ENCODE measurements at places on chromosomes 4 and X. TPM values are rescaled to one million over a fixed set of nuclear protein-coding genes. Genes with fewer than 3 reads are reported as not detected.

The TMPRSS11E gene
- polyA plus RNA-seq: 0.44 TPM

The AMOT gene
- 2.1 TPM for polyA plus RNA-seq

GRCh38 chr4:133157460-133158160 lies 8.5 kb downstream of the PCDH10 start:
- H3K4me3 ChIP-seq: no peak overlapping the region
- H3K36me3 ChIP-seq: no peaks in the 10 kb centered on the region
- H3K27me3 ChIP-seq: peaks cover 19% of the 10 kb centered on the region
- no peak overlapping the region for H3K27ac ChIP-seq
- peaks cover 20% of the 10 kb centered on the region for H3K4me1 ChIP-seq

The MAGEA9B gene
- polyA plus RNA-seq: not detected

The SSX3 gene
- 0.28 TPM for polyA plus RNA-seq

- H3K27me3 ChIP-seq: no peaks in the 10 kb centered on the region
- H3K36me3 ChIP-seq: no peaks in the 10 kb centered on the region
- H3K4me1 ChIP-seq: peaks cover 8% of the 10 kb centered on the region
- no peak overlapping the region for H3K4me3 ChIP-seq
- DNase-seq: no peak
- H3K27ac ChIP-seq: no peak overlapping the region
Measured at GRCh38 chr4:128527351-128527750, 239.7 kb upstream of the PGRMC2 start.

DNA sequence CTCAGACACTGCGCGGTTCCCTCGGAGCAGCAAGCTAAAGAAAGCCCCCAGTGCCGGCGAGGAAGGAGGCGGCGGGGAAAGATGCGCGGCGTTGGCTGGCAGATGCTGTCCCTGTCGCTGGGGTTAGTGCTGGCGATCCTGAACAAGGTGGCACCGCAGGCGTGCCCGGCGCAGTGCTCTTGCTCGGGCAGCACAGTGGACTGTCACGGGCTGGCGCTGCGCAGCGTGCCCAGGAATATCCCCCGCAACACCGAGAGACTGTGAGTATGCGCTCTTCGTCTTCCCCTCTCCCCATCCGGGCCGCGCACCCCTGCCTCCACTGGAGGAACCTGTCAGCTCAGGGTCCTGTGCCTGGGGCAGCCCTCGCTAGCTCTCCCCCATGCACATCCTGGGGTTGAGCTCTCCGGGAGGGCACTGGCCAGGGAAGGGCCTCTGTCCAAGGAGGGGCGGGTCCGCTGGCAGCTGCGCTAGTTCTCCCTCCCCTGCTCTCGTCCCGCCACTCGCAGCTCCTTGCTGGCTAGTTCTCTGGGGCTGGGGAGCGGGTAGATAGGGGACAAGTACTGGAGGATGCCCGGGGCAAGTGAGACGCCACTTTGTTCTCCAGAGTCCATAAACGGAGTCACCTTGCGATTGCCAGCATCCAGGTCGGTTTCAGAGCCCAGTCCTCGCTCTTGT lies 2.2 kb downstream of the SLIT2 start:
- H3K4me3 ChIP-seq: peak overlapping the region; percentile 66
- H3K4me1 ChIP-seq: peaks cover 40% of the 10 kb centered on the region
- peak; percentile 36 for DNase-seq

DNA sequence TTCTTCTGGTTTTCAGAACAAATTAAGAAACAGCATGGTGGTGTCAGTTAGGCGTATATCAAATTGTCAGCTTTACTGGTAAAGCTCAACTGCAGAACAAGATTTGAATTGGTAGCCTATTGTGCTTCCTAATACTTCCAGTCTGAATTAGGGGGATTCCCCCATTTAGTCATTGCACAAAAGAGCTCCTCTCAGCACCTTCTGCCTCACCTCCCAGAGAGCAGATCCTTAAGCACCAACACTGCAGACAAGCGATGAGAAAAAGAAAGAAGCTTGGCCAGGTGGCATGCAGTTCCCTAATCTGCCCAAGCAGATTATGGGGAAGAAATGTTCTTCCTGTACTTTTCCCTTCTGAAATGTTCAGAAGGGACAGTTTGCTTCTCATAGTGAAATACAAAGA lies 9.2 kb downstream of the MAP9 start:
- H3K36me3 ChIP-seq: no peaks in the 10 kb centered on the region
- H3K4me3 ChIP-seq: no peak overlapping the region
- no peak overlapping the region for H3K27ac ChIP-seq
- peaks cover 12% of the 10 kb centered on the region for H3K4me1 ChIP-seq
- no peak for DNase-seq
- H3K27me3 ChIP-seq: no peaks in the 10 kb centered on the region

GRCh38 chrX:124406294-124407014 lies 60.1 kb downstream of the SH2D1A start:
- peak; percentile 65 for DNase-seq
- no peaks in the 10 kb centered on the region for H3K36me3 ChIP-seq
- H3K27me3 ChIP-seq: no peaks in the 10 kb centered on the region
- no peak overlapping the region for H3K27ac ChIP-seq
- no peak overlapping the region for H3K4me3 ChIP-seq
- H3K4me1 ChIP-seq: no peaks in the 10 kb centered on the region

GRCh38 chr4:16467061-16467460 lies 240.8 kb upstream of the TAPT1 start:
- H3K27me3 ChIP-seq: no peaks in the 10 kb centered on the region
- H3K4me3 ChIP-seq: no peak overlapping the region
- H3K4me1 ChIP-seq: no peaks in the 10 kb centered on the region
- no peaks in the 10 kb centered on the region for H3K36me3 ChIP-seq

- no peaks in the 10 kb centered on the region for H3K27me3 ChIP-seq
- DNase-seq: peak; percentile 17
- no peak overlapping the region for H3K27ac ChIP-seq
- H3K4me3 ChIP-seq: no peak overlapping the region
- peaks cover 11% of the 10 kb centered on the region for H3K4me1 ChIP-seq
- no peaks in the 10 kb centered on the region for H3K36me3 ChIP-seq
Measured at GRCh38 chr4:112073181-112073580, 72.1 kb upstream of the FAM241A start.

GRCh38 chr4:21512353-21512752 lies 436.2 kb downstream of the KCNIP4 start:
- no peaks in the 10 kb centered on the region for H3K27me3 ChIP-seq
- no peaks in the 10 kb centered on the region for H3K36me3 ChIP-seq

- H3K27me3 ChIP-seq: no peaks in the 10 kb centered on the region
- no peak for DNase-seq
- H3K4me3 ChIP-seq: no peak overlapping the region
Measured at GRCh38 chr4:8819019-8819418, 52.6 kb downstream of the HMX1 start.

The SYP gene
- 2.5 TPM for polyA plus RNA-seq

The SERTM2 gene
- 0.27 TPM for polyA plus RNA-seq

- DNase-seq: no peak
- H3K4me1 ChIP-seq: peaks cover 10% of the 10 kb centered on the region
- no peaks in the 10 kb centered on the region for H3K27me3 ChIP-seq
Measured at GRCh38 chrX:12309040-12309743, 170.9 kb downstream of the FRMPD4 start.

The NDST4 gene
- polyA plus RNA-seq: not detected

DNA sequence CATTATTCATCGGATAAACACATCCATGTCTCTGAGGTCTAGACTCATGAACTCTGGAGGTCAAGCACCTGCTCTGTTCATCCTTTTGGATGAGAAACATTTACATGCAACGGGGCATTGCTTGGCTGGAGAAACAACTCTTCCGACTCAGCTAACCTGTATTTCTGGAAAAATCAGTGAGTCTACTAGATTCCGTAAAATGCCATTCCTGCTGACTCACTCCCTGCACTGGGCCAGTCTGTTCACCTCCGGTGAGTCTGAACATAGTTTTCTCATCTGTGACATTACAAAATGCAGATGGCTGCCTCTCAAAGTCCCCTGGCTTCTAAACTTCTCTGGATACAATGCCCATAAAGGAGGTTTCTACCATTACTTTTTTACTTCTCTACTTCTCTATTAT lies 185.7 kb upstream of the HS3ST1 start:
- H3K36me3 ChIP-seq: no peaks in the 10 kb centered on the region
- no peaks in the 10 kb centered on the region for H3K27me3 ChIP-seq
- no peak overlapping the region for H3K27ac ChIP-seq
- no peaks in the 10 kb centered on the region for H3K4me1 ChIP-seq
- DNase-seq: no peak

GRCh38 chr4:83305187-83305586 lies 20.6 kb upstream of the COQ2 start:
- H3K4me1 ChIP-seq: no peaks in the 10 kb centered on the region
- no peak overlapping the region for H3K27ac ChIP-seq
- DNase-seq: no peak

DNA sequence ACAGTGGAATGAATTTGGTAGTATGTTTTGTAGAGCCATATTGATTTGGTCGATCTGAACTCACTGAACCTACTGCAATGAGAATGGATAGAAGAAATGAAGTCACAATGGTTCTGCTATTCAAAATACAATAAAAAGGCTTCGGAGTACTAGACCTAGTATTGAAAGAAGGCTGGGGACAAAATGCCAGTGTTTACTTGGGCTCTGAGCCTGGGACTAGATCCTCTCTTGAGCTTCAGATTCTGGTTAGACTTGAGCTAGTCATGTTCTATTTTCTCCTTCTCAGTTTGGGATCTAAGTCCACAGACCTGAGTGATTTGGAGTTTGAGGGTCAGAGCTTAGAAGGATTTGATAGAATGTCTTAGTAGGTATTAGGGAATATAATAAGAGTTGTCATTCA lies 9.9 kb downstream of the INTS12 start:
- H3K27ac ChIP-seq: no peak overlapping the region
- no peaks in the 10 kb centered on the region for H3K36me3 ChIP-seq
- no peaks in the 10 kb centered on the region for H3K4me1 ChIP-seq
- DNase-seq: no peak

The TLR1 gene
- not detected for polyA plus RNA-seq
